WTC11 (cell line): ENCODE measurements at places on chromosomes 2 and 18. TPM values are rescaled to one million over a fixed set of nuclear protein-coding genes. Genes with fewer than 3 reads are reported as not detected.

The EFEMP1 gene
- total RNA-seq: 24.0 to 25.7 TPM (median 25.6 TPM) in 3 replicates

The PROKR1 gene
- 2.6 to 4.4 TPM (median 2.8 TPM) in 3 replicates for total RNA-seq

The TGFA gene
- 2.5 to 3.0 TPM (median 2.7 TPM) in 3 replicates for total RNA-seq

The EHBP1 gene
- total RNA-seq: 30.9 to 36.4 TPM (median 35.3 TPM) in 3 replicates

The CIB4 gene
- total RNA-seq: not detected in 3 replicates

The MEIS1 gene
- 0.30 to 0.48 TPM (median 0.39 TPM) in 3 replicates for total RNA-seq

The THSD7B gene
- total RNA-seq: 2.9 to 3.7 TPM (median 3.1 TPM) in 3 replicates

The YPEL5 gene
- 25.3 to 27.3 TPM (median 26.5 TPM) in 3 replicates for total RNA-seq

DNA sequence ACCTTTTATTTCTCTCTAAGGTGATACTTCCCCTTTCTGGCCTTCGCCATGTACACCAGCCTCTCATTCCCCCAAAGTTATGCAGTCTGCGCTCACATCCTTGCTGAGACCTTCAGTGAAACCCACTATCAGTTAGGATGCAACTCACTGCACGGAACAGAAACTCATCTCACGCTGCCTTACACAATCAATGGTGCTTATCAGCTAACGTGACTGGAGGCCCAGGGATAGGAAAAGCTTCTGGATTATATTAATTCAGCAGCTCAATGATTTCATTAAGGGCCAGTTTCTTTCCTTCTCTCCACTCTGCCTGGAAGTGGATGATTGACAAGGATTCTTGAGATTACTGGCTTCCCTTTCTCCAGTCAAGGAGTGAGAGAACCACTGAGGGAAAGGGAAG is 44.8 kb downstream of the CDH2 start:
- H3K4me1 ChIP-seq: peaks cover 5% of the 10 kb centered on the region; the same call in 1 of the 2 replicates
- no peak overlapping the region for H3K27ac ChIP-seq
- H3K36me3 ChIP-seq: no peaks in the 10 kb centered on the region

- no peak overlapping the region for H3K27ac ChIP-seq
- no peak overlapping the region for H3K4me3 ChIP-seq
- DNase-seq: no peak
- H3K36me3 ChIP-seq: no peaks in the 10 kb centered on the region; the same call in 1 of the 2 replicates
Observed at GRCh38 chr18:51150113-51150700, 47.3 kb downstream of the MEX3C start.

DNA sequence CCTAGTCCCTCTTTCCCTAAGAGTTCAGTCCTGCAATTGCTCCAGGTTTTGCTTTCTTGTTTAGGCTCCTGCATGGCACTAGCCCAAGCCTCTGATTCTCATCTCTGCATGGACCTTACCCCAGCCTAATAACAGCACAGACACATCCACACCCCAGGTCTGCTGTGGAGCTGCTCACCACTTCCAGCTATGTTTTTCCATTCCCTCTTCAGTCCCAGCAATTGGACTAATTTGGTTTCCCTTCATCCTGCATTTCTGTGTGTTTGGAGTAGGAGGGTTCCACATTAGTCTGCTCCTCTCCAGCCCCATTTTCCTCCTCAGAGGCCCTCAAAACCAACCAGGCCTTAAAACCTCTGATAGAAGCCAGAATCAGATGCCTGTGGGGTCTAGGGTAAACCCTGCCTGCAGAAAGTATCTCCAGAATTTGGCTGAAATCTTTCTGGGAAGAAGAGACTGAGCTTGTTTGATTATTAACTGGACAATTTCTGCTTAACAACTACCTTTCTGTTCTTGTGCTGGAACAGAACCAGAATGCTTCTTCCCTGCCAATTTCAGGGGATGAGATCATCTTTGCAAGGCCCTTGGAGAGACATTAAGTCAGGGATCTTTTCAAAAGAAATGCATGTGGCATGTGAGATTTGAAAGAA is 95.9 kb downstream of the GFPT1 start:
- no peak for DNase-seq
- H3K27ac ChIP-seq: no peak overlapping the region
- no peaks in the 10 kb centered on the region for H3K36me3 ChIP-seq
- H3K4me1 ChIP-seq: no peaks in the 10 kb centered on the region
- peaks cover 4% of the 10 kb centered on the region for H3K27me3 ChIP-seq

- no peaks in the 10 kb centered on the region for H3K4me1 ChIP-seq
- H3K4me3 ChIP-seq: no peak overlapping the region
- H3K27me3 ChIP-seq: peaks cover 74% of the 10 kb centered on the region
- H3K27ac ChIP-seq: no peak overlapping the region
- peak; percentile 39 for DNase-seq
Observed at GRCh38 chr2:232352511-232353091, 25.9 kb upstream of the ALPP start.

GRCh38 chr18:13474907-13475545 is 251.3 kb downstream of the FAM210A start:
- H3K36me3 ChIP-seq: peaks cover 7% of the 10 kb centered on the region
- DNase-seq: no peak
- no peaks in the 10 kb centered on the region; the same call in 1 of the 2 replicates for H3K27me3 ChIP-seq
- H3K4me3 ChIP-seq: no peak overlapping the region
- peaks cover 16% of the 10 kb centered on the region for H3K4me1 ChIP-seq
- no peak overlapping the region for H3K27ac ChIP-seq

DNA sequence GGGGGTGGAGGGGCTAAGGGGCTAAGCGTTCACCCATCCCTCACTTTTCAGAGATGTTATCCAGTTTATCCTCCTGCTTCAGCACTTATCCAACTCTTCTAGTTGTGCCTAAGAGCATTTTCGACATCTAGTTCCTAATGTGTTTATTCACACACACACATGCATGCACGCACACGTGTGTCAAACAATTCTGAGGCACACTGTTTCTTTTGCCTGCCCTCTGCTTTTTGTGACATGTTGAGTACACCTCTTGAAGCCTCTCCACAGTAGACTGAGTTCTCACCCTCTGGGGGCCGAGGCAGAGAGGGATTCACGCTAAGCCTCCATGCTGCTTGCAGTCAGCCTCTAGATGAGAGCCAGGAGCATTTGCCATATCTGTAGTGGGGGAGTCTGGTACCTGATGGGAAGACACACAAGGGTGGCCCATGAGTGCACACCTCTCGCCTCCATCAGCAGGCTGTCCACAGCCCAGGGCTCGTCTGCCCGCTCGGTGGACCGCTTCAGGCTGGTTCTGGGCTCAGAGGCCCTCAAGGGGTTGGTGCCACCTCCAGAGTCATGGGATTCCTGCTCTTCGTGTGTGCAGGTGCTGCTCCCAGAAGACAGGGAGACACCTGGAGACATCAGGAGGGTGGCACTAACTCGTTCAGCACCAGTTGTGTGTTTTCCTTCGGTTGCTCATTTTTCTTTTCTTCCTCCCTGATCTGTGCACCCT is 11.9 kb downstream of the TWIST2 start:
- no peak for DNase-seq
- no peaks in the 10 kb centered on the region for H3K36me3 ChIP-seq
- H3K27me3 ChIP-seq: no peaks in the 10 kb centered on the region
- no peak overlapping the region for H3K27ac ChIP-seq
- peaks cover 18% of the 10 kb centered on the region for H3K4me1 ChIP-seq

DNA sequence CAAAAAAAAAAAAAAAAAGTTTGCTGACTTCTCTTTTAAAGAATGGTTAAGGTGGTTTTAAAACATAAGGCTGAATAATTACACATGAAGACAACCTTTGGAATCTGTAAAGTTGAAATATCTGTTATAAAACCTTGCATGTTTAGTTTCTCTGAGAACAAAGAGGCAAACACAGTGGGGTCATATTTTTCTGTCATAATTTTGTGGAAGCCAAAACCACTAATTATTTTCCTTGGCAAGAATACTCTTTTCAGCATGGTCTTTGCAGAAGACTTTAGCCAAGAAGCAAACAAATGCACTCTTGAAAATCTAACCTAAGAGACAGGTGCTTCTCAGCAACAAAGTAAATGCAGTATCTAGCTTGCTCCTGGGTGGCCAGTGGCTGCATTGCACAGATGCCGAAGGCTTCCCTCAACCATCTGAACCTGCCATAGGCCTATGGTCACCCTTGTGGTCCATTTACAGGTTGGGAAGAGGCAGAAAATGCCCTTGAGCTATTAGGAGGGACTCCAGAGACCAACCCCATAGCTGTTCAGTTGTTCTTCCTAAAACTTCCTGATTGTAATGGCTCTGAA is 44.8 kb downstream of the ZAP70 start:
- H3K4me1 ChIP-seq: peaks cover 18% of the 10 kb centered on the region
- no peaks in the 10 kb centered on the region; the same call in 1 of the 2 replicates for H3K27me3 ChIP-seq
- no peak overlapping the region for H3K4me3 ChIP-seq

- peaks cover 24% of the 10 kb centered on the region for H3K4me1 ChIP-seq
- no peaks in the 10 kb centered on the region for H3K36me3 ChIP-seq
- DNase-seq: no peak
- peaks cover 3% of the 10 kb centered on the region; the same call in 1 of the 2 replicates for H3K27me3 ChIP-seq
- H3K4me3 ChIP-seq: no peak overlapping the region
Observed at GRCh38 chr2:233691443-233692433, 952 bp upstream of the UGT1A6 start.

DNA sequence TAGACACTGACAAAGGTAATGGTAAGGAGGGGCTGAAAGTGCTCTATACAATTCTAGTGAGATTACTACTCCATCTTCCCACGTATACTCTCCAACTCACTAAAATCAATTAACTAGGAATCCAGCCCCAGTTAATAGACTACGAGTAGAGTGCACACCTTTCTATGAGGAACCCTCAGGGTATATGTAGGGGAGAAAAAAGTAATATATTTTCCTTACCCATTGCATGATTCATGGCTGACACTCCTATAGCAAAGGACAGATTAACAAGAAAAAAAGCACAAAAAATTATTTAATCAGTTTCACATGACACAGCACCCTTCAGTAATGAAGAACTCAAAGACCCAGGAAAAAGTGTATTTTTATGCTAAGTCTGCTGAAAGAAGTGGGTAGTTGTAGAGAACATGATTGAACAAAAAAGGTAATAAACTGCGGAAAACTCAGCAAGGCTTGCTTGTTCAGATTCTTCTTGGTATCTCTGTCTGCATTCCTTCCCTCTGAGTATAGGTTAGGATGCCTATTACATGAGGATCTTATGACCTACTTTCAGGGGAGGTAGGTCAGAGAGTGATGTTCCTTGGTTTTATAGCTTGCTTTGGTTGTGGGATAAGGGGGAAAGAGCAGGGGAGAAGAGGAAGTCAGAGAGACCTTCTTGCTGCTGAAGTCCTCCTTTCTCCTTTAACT is 342.0 kb upstream of the DLGAP1 start:
- no peak overlapping the region for H3K4me3 ChIP-seq
- no peaks in the 10 kb centered on the region for H3K27me3 ChIP-seq
- DNase-seq: no peak
- H3K4me1 ChIP-seq: no peaks in the 10 kb centered on the region
- H3K27ac ChIP-seq: no peak overlapping the region
- H3K36me3 ChIP-seq: no peaks in the 10 kb centered on the region

- H3K4me1 ChIP-seq: 0 out of 2 replicates have a peak, but pooled peaks cover 2% of the 10 kb centered on the region
- no peak for DNase-seq
- no peaks in the 10 kb centered on the region for H3K36me3 ChIP-seq
Observed at GRCh38 chr18:44521668-44522022, 159.0 kb upstream of the SETBP1 start.

- no peak overlapping the region for H3K4me3 ChIP-seq
- peaks cover 12% of the 10 kb centered on the region for H3K4me1 ChIP-seq
- H3K27ac ChIP-seq: no peak overlapping the region; the same call in 1 of the 2 replicates
- H3K36me3 ChIP-seq: peaks cover 14% of the 10 kb centered on the region
- no peaks in the 10 kb centered on the region for H3K27me3 ChIP-seq
- DNase-seq: no peak
Observed at GRCh38 chr18:7072593-7072992, 45.0 kb downstream of the LAMA1 start.

DNA sequence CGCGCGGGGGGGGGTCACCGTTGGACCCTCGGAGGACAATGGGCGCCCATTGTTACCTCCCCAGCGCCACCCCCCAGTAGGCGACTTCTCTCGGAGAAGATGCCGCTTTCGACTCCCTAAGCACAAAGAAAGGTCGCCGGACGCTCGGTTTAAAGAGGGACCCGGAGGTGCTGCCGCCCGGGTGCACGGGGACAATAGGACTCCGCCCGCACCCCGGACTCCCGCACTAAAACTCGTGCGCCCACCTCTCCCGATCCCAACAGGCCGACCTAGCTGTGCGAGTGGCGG is 318 bp upstream of the CDC42EP3 start:
- no peak for DNase-seq
- H3K36me3 ChIP-seq: no peaks in the 10 kb centered on the region
- H3K27me3 ChIP-seq: peaks cover 7% of the 10 kb centered on the region
- H3K4me1 ChIP-seq: peaks cover 64% of the 10 kb centered on the region
- H3K4me3 ChIP-seq: peak overlapping the region; percentile 82

DNA sequence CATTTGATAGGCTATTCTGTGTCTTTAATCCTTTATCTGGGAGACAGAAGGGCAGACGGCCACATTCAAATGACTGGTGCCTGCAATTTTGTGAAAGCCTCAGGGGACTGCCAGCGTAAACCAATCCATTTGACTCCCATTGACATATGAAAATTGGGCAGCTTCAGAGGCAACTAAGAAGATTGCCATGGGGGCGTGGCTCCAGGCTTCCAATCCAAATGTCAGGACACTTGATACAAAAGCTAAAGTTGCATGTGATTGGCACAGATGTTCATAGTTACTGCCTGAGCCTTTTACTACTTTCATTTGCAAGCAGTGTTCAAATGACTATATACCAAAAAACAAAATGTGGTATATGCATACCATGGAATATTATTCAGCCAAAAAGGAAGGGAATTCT is 42.0 kb downstream of the SPC25 start:
- no peaks in the 10 kb centered on the region for H3K36me3 ChIP-seq
- H3K4me1 ChIP-seq: peaks cover 13% of the 10 kb centered on the region
- DNase-seq: no peak
- no peak overlapping the region for H3K4me3 ChIP-seq
- no peak overlapping the region for H3K27ac ChIP-seq

GRCh38 chr2:99261242-99261641 is 5.8 kb upstream of the LYG2 start:
- 0 out of 2 replicates have a peak, but pooled peaks cover 2% of the 10 kb centered on the region for H3K36me3 ChIP-seq
- no peak overlapping the region for H3K27ac ChIP-seq
- H3K4me3 ChIP-seq: no peak overlapping the region
- H3K4me1 ChIP-seq: no peaks in the 10 kb centered on the region
- peaks cover 5% of the 10 kb centered on the region; the same call in 1 of the 2 replicates for H3K27me3 ChIP-seq

- no peaks in the 10 kb centered on the region for H3K36me3 ChIP-seq
- H3K27ac ChIP-seq: no peak overlapping the region
- no peak for DNase-seq
- H3K4me1 ChIP-seq: peaks cover 8% of the 10 kb centered on the region
Observed at GRCh38 chr2:236887531-236887930, 198.2 kb upstream of the COPS8 start.

GRCh38 chr2:54494087-54494486 is 38.0 kb downstream of the SPTBN1 start:
- H3K4me1 ChIP-seq: peaks cover 39% of the 10 kb centered on the region
- H3K27ac ChIP-seq: no peak overlapping the region
- no peak for DNase-seq
- no peaks in the 10 kb centered on the region for H3K36me3 ChIP-seq

GRCh38 chr2:181275643-181276070 is 181.5 kb upstream of the ITGA4 start:
- H3K27ac ChIP-seq: no peak overlapping the region
- DNase-seq: peak; percentile 13
- no peaks in the 10 kb centered on the region for H3K36me3 ChIP-seq
- H3K4me1 ChIP-seq: no peaks in the 10 kb centered on the region
- H3K4me3 ChIP-seq: no peak overlapping the region

- DNase-seq: no peak
- H3K36me3 ChIP-seq: no peaks in the 10 kb centered on the region
- H3K4me3 ChIP-seq: no peak overlapping the region
- H3K27me3 ChIP-seq: no peaks in the 10 kb centered on the region
- peaks cover 8% of the 10 kb centered on the region; the same call in 1 of the 2 replicates for H3K4me1 ChIP-seq
Observed at GRCh38 chr2:109000738-109001137, 11.7 kb upstream of the EDAR start.
